ENCODE measurements at places on chromosomes 2 and 18.
A peak's percentile ranks its signal among the peaks of the same experiment; 100 is the strongest.

DNA sequence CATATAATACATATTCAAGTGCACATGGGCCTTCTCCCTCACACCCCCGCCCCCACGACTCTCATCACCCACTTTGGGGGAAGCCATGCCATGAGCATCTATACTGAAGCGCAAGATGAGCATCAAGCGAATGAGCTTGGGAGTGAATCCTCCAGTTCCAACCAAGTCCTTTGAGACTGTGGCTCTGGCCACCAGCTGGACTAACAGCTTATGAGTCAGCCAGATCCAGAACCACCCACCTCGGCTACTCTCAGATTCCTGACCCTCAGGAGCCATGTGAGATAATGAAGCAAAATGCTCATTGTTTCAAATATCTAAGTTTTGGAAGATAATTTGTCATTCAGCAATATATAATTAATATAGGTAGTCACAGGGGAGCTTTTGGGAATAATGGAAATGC, 22.2 kb upstream of the IL1RL1 start:
- no peak for DNase-seq

DNA sequence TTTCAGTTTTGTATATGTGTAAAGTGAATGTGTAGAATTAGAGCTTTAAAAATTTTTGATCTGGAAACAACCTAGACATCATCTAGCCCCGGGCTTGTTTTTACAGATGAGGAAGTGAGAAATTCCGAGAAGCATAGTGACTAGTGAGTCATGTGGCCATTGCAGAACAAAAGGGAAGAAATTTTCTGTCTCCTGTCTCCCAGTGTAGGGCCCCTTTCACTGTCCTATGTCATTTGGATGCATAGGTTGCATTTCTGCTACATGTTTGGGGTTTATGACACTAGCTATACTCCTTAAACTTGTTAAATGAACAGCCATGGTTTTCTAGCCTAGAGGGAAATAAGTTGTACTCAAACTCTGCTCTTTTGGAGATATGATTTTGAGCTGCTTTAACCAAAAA, 84.6 kb downstream of the PLCL1 start:
- DNase-seq: no peak

GRCh38 chr2:43276962-43277391, 50.6 kb upstream of the ZFP36L2 start:
- DNase-seq: no peak

- DNase-seq: no peak
These were observed 96.2 kb downstream of the KLHL29 start for GRCh38 chr2:23480957-23481797.

GRCh38 chr18:62586151-62586774, 63.4 kb downstream of the ZCCHC2 start:
- DNase-seq: peak; percentile 34

GRCh38 chr18:54918060-54918459, 41.2 kb downstream of the CCDC68 start:
- no peak for DNase-seq

DNA sequence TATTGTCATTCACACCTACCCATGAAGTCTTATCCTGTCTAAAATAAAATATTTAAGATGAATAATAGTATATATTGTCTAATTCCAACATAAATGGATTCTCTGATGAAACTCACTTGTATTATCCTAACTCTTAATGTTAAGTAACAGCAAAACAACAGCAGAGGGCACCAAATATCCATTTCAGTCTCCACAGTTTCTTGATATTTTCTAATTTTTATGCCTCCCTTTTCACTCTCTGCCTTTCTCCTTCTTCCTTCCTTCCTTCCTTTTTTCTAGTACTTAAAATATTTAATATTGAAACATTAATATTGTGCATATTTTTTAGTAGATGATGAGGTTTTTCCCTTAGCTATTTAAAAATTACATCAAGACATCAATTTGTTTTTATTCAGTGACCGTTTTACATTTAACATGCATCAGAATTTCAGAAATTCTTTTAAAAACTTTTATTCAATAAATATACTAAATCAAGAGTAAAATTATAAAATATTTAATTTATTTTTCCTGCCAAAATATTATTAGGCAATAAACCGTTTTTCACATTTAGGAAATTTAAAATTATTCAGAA, 97.6 kb downstream of the WDR7 start:
- no peak for DNase-seq

- no peak for DNase-seq
These were observed 937 bp upstream of the LANCL1 start for GRCh38 chr2:210477496-210477895.

GRCh38 chr2:189802396-189802912, 18.2 kb downstream of the PMS1 start:
- no peak for DNase-seq

DNA sequence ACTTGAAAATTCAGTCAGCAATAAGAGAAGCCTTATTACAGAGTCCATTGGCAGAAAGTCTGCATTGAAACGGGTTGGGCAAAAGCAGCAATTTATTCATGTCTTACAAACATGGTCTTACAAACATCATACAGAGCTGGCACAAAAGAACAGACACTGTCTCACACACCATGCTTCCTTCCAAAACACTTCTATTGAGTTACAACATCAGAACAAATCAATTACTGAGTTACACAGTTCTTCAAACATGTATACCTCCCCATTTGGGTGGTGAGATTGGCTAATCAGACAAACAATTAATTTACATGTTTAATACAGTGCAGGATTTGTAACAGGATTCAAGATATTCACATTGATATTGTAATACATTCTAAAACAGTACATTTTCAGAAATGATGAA, 9.5 kb downstream of the SYT4 start:
- no peak for DNase-seq

DNA sequence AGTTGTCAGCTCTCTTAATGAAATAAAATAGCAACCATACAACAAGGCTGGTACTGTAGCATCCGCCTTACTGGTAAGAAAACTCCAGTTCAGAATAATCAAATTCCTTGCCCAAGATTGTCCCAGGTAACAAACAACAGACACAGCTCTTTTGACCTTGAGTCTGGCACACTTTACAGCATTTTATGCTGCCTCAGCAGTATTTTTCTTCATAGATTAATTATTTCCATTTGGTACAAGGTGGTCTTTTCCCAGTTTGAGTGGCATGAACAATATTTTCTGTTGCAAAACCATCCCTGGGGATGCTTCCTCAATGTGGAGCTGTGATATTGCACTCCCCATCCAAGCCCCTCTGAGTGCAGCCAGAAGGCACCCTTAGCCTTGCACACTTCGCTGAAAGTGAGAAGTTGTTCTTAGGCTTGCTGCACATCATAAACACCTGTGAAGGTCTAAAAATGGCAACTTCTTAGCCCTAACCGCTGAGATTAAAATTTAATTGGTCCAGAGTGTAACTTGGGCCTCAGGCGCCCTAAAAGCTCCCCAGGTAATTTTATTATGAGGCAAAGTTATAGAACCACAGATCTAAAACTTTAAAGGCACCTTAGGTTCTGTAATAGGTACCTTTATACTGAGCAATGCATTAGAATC, 523.3 kb downstream of the CMPK2 start:
- no peak for DNase-seq

GRCh38 chr2:38709567-38710194, 41.5 kb downstream of the SRSF7 start:
- peak; percentile 35 for DNase-seq

GRCh38 chr2:192377173-192377572, 182.4 kb upstream of the TMEFF2 start:
- no peak for DNase-seq

GRCh38 chr18:66393463-66393862, 210.4 kb downstream of the CDH19 start:
- no peak for DNase-seq

DNA sequence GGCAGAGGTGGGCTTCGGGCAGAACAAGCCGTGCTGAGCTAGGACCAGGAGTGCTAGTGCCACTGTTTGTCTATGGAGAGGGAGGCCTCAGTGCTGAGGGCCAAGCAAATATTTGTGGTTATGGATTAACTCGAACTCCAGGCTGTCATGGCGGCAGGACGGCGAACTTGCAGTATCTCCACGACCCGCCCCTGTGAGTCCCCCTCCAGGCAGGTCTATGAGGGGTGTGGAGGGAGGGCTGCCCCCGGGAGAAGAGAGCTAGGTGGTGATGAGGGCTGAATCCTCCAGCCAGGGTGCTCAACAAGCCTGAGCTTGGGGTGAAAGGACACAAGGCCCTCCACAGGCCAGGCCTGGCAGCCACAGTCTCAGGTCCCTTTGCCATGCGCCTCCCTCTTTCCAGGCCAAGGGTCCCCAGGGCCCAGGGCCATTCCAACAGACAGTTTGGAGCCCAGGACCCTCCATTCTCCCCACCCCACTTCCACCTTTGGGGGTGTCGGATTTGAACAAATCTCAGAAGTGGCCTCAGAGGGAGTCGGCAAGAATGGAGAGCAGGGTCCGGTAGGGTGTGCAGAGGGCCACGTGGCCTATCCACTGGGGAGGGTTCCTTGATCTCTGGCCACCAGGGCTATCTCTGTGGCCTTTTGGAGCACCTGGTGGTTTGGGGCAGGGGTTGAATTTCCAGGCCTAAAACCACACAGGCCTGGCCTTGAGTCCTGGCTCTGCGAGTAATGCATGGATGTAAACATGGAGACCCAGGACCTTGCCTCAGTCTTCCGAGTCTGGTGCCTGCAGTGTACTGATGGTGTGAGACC, at the start of gene PROC:
PROC (plus strand) TSS at position 128 of the 812 bp plus-strand sequence. CDS start 1,516 bp downstream, outside the sequence.
- DNase-seq: no peak

DNA sequence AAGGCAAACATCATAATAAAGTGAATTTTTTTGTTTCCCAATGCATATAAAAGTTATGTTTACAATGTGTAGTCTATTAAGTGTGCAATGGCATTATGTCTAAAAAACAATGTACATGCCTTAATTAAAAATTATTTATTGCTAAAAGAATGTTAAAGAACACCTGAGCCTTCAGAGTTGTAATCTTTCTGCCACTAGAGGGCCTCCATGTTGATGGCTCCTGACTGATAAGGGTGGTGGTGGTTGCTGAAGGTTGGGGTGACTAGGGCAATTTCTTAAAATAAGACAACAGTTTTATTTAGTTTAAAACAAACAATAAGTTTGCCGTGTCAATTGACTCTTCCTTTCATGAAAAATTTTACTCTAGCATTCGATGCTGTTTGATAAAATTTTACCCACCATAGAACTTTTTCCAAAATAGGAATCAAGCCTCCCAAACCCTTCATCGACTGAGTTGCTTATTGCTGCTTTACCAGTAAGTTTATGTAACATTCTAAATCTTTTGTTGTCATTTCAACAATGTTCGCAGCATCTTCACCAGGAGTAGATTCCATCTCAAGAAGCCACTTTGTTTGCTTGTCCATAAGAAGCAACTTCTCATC, 32.3 kb downstream of the MAP3K2 start:
- DNase-seq: peak; percentile 36

GRCh38 chr18:47204908-47205522, 28.9 kb upstream of the IER3IP1 start:
- peak; percentile 27 for DNase-seq

- DNase-seq: peak; percentile 76
These were observed 89.4 kb downstream of the DGKD start for GRCh38 chr2:233443511-233444183.

DNA sequence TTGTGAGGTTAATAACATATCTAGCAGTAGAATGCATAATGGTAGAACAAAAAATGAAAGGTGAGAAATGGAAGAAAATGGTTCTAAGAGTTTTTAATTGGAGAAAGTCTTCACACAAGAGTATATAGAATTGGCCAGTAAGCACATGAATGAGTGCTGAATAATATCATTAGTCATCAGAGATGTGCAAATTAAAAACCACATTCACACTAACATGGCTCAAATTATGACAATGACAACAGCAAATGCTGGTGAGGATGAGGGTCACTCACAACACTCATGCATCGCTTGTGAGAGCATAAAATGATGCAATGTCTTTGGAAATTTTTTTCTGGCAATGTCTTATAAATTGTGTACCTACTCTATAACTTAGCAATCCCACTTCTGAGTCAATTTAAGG, 1355.4 kb upstream of the ACVR2A start:
- no peak for DNase-seq

DNA sequence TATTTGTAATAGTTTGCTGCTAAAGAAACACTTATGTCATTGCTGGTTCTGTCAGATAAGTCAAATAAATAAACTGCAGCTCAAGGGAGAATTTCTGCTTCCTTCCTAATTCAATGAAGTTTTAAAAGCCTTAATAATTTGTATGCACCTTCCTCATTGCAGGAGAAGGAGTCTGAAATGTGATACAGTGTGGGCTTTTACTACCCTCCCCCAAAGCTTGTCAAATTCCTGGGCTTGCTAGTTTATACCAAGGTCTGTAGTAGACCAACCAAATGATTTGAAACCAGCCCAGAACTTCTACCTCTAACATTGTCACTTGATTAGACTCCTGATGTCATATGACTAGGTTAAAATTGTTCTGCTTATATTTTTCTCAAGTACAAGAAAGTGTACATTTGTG, 131.8 kb downstream of the DTNA start:
- DNase-seq: no peak

DNA sequence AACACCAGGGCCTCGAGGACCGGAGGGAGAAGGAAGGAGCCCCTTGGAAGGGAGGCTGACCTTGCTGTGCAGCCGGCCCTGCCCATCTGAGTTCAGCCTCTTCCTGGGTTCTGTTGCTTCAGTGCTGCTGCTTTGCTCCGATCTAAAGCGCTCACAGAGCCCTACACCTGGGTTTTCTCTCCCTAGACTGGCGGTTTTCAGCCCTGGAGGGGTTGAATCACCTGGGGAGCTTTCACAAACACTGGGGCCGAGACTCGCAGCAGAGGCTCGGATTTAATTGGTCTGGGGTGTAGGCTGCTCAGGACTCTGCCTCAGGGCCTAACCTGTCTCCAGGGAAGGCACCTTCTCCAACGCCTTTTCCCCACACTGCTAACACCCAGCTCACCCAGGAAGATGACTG, 40.9 kb upstream of the SMAD7 start:
- DNase-seq: no peak

GRCh38 chr2:218999881-219000568, 6.8 kb upstream of the CRYBA2 start:
- DNase-seq: no peak

GRCh38 chr2:100645695-100646429, 83.1 kb downstream of the PDCL3 start:
- DNase-seq: no peak

- DNase-seq: no peak
These were observed 54.0 kb upstream of the OTX1 start for GRCh38 chr2:62996534-62997186.

- DNase-seq: no peak
These were observed 570.3 kb downstream of the FBXO15 start for GRCh38 chr18:73577365-73577764.

- DNase-seq: no peak
These were observed 28.0 kb downstream of the UBE2E3 start for GRCh38 chr2:181008407-181008806.

DNA sequence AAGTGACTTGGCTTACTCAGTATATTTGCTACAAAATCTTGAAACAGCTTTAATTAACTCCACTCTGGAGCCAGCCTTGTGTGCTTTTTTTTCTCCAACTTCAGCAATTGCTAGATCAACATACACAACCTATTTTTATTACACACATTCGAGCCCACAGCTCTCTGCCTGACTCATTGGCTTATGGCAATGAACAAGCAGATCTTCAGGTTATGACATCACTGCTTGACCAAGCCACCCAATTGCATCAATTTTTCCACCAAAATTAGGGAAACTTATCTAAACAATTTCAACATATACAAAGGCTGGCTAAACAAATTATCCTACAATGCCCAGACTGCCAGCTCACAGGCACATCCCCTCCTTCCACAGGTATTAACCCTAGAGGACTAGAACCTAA, 39.6 kb upstream of the PDK1 start:
- DNase-seq: no peak
